Iris pigment epithelial cell (primary cell): ENCODE measurements at places on chromosomes 6 and 20.

DNA sequence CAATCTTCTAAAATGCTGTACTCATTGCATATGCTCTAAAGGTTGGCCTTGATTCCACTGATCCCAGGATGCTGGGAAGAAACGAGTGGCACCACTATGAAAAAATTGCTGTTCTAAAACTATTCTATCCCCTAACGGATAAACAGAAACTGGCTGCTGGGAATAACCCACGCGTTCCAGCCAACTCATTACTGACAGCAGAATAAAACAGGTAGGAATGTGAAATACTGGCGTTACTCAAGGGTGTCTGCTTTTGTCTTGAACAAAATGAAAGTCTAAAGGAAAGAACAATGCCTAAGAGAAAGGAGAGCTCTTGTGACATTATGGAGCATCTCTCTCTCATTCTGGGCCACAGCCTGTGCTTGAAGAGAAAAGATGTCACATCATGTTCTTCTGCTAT, 26.1 kb downstream of the GPR63 start:
- DNase-seq: peak; percentile 21

- peak; percentile 45 for DNase-seq
Measured at GRCh38 chr20:32570401-32571190, 14.5 kb downstream of the NOL4L start.

DNA sequence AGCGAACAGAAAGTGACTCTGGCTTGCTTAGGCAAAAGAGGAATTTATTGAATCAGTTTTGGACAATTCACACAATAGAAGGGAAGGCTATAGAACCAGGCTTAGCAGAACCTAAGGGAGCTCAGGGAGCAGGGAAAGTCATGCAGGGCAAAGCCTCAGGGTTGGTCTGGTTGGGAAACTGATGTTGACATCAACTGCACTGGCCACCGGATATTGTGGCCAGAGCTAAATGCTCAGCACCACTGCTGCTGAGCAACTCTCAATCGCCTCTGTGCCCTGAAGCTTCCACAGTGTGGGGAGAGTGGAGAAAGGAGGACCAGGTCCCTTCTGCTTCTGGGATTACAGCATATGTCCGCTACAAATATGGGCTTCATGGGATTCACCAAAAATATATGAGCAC, 93.3 kb upstream of the GCM1 start:
- DNase-seq: no peak

GRCh38 chr20:37501940-37502339, 19.1 kb upstream of the NNAT start:
- DNase-seq: no peak

- DNase-seq: no peak
Measured at GRCh38 chr6:14450133-14450504, 332.5 kb downstream of the CD83 start.

DNA sequence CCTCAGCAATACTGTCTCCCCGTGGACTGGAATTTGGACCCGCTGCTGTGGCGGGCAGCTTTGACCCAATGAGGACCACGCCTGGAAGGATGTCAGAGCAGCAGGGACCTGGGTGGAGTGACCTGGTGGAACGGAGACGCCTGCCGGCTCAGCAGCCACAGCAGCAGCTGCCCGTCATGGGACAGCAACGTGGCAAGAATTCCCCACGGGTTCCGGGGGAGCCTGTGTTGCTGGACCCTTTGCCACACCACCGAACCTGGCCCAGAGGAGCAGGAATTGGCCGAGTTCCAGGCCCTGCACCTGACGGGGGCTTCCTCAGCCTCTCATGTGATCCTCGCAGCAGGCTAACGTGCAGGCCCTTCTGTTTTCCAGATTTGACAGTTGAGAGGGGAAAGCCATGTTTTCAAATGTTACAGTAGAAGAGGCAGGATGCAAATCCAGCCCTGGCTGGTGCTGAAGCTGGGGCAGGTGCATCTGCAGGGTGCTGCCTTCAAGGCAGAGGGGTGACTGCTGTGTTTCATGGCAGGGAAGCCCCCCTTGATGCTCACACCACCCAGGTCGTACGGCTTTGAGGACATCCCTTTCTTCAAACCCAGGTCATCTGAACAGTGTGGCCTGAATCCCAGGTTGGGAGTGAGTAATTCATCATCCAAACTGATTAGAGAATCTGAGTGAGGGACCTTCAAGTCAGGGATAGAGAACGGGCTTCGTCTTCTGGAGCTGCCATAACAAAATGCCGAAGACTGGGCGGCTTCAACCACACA, 93.4 kb downstream of the THBS2 start:
- DNase-seq: no peak

GRCh38 chr6:80151635-80152034, 45.2 kb downstream of the BCKDHB start:
- DNase-seq: no peak

- DNase-seq: peak; percentile 89
Measured at GRCh38 chr6:15365273-15365687, 119.4 kb downstream of the JARID2 start.

DNA sequence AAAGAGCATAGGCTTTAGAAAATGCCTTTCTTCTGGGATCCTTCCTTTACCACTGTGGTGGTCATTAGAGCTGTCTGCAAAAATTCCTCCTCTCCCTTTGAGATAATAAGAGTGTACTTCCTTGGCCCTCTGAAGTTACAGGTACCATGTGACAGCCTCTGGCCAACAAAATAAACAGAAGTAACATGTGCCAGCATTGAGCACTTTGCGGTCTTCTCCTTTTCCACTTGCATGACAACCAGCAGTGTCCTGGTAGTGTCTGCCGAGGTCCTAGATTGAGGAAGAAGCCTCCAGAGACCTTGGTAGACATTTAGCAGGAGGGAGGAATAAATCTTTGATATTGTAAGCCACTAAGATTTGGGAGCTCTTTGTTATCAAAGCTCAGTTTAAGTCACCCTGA, 87.5 kb upstream of the ARID1B start:
- no peak for DNase-seq

GRCh38 chr6:66995669-66996068, 1288.6 kb upstream of the EYS start:
- DNase-seq: no peak

- DNase-seq: no peak
Measured at GRCh38 chr6:117624869-117625481, 22.7 kb upstream of the GOPC start.

DNA sequence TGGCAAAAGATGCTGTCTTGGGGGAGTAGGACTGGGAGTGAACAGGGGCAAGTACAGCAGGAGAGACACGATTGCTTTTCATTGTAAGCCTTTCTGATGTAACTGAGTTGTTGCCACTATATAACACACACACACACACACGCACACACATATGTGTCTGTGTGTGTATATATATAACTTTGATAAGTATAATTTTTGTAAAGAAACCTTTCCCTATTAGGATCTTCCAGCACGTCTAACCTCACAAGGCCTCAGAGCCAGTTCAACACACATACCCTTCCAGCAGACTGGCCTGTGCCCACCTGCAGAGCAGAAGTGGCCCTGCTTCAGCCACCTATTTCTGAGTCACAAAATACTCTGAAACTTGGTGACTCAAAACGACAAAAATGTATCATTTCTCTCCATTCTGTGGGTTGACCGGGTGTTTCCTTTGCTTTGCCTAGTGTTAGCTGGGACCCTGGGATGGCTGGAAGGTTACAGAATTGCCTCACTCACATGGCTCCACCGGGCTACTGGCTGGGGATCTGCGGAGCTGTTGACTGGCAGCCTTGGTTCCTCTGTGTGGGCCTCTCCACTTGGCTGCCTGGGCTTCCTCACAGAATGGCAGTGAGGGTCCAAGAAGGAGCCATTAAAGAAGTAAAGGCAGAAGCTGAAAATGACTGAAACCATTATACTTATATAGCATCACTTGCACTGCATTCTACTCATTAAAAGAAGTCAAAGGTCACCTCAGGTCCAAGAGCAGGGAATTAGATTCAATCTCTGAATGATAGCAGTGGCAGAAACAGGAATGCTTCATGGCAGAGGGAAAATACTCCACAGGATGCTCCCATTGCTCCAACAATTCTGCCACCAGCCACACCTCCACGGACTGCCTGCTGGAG, 126.4 kb downstream of the BANF2 start:
- no peak for DNase-seq

GRCh38 chr6:40804905-40805304, 217.7 kb upstream of the LRFN2 start:
- no peak for DNase-seq

- DNase-seq: no peak
Measured at GRCh38 chr6:98636941-98637340, 197.4 kb upstream of the POU3F2 start.

DNA sequence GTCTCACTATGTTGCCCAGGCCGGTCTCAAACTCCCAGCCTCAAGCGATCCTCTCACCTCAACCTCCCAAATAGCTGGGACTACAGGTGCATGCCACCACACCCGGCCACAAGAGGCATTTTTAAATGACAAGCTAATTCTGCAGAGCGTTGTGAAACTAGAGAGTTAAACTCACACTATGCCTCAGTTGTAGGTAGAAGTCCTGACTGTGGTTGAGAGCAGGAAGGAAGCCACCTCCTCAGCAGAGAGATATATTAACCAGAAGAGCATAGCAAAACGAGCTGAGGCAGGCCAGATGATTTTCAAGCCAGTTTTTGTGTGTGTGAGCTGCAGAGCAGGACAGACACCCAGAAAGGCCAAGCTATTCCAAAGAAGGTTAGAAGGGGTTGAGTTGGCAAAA, 150.3 kb downstream of the MBOAT1 start:
- no peak for DNase-seq

DNA sequence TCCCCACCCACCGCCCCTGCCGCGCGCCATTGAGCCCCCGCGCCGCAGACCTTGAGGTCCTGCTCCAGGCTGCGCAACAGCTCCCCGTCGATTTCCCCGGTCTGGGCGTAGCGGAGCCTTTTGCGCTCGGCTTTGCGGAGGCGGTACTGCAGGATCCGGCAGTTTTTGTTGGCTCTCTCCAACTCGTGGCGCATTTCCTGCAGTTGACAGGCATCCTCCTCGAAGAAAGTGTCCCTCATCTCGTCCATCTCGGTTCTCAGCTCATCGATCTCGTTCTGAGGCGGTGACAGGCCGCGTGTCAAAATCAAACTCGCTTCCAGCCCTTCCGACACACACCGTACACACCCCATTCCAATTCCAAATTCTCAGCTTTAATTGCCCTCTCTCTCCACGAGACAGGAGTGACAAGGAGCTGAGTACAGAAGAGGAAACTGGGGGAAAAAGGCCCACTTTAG, 4.3 kb downstream of the MTCL3 start:
- DNase-seq: peak; percentile 71

GRCh38 chr20:4656491-4656890, 65.2 kb upstream of the PRND start:
- DNase-seq: no peak

- peak; percentile 60 for DNase-seq
Measured at GRCh38 chr20:38674092-38674764, 50.1 kb upstream of the SLC32A1 start.

DNA sequence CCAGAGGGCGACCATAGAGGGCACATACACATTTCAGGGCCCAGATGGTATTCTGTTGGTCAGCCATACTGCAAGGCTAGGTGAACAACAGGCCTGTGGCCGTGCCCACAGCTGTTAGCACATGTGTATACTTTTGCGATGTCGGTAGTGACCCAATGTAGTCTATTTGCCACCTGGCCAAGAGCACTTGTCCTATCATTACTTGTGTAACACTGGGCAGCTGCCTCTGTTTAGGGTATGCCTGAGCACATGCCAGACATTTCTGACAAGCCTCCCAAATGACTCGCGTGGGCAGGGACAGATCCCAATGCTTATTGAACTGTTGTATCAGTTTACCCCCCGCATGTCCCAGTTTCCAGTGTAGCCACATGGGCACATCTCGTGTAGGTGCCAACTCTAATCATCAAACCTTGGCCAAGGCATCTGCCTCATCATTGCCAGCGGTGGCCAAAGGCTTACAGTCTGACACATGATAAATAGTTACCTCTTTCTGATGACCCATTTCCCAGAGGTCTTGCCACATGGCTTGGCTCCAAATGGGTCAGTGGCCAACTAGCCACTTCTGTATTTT, 74.4 kb upstream of the FBXL4 start:
- no peak for DNase-seq

DNA sequence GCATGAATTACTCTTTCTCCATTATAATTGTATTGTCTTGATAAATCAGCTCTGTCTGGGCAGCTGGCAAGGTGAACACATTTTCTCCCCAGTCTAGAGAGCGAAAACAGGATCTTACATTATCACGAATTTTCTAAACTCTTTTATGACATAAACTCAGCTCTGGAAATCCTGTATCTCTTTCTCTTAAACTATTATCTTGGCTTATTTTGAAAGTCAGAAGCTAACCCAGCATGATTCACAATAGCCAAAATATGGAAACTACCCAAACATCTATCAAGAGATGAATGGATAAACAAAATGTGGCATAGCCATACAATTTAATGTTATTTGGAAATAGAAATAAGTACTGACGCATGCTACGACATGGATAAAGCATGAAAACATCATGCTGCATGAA, 25.9 kb upstream of the AGPAT4 start:
- DNase-seq: no peak

GRCh38 chr20:53738039-53738944, 144.7 kb upstream of the ZNF217 start:
- DNase-seq: peak; percentile 94

DNA sequence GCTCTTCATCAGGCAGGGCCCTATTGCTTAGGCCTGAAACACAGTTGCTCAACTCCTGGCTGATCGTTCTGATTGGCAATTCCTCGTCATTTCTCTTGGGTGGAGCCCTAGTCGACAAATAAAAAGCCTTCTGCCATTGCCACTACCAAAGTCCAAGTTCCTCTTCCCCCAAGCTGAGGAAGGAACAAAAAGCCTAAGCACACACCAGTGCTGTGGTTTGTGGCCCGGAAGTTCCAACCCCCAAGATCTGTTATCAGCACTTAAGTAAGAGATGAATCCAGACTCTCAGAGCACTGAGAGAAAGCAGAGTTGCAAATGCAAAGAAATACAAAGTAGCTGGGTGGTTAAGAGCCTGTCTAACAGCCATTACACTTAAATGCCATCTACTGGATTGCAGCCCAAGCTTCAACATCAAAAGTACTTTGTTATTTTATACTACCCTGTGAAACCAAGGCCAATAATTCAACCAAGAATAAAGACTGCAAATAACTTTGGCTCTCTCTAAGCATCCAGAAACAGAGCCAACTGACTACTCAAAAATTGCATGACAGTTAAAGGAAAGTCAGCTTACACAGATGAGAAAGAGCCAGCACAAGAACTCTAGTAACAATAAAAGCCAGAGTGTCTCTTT, 1024.0 kb downstream of the GRIK2 start:
- DNase-seq: no peak

DNA sequence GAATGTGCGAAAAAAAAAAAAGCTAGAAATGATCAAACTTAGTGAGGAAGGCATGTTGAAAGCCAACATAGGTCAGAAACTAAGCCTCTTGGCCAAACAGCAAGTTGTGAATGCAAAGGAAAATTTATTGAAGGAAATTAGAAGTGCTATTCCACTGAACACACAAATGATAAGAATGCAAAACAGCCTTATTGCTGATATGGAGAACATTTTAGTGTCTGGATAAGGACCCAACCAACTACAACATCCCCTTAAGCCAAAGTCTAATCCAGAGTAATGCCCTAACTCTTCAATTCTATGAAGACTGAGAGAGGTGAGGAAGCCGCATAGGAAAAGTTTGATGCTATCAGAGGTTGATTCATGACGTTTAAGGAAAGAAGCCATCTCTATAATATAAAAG, 5.5 kb upstream of the ABCC10 start:
- DNase-seq: no peak

- DNase-seq: peak; percentile 62
Measured at GRCh38 chr6:29748391-29749307, 25.4 kb downstream of the HLA-F start.

- no peak for DNase-seq
Measured at GRCh38 chr6:166009385-166010031, 158.1 kb downstream of the TBXT start.

- DNase-seq: peak; percentile 96
Measured at GRCh38 chr6:48826901-48827701, 636.0 kb downstream of the MMUT start.
